ENCODE measurements at places on chromosomes 2 and 18.

DNA sequence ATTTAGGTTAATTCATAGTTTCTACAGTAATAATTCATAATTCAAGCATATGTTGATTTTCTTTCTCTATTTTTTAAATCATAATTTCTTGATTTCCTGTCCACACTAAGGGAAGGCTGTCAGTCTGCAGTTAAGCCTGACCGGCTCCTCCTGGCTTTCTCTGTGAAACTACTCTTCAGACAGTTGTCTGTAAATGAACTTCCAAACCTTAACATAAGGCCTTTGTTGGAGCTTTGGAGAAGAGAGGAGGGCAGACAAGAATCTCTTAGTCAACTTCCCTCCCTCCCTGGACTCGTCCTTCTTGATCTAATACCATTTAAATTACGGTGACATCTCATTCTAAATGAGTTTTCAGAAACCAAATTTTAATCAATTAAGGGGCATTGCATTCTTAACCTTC is 404.1 kb upstream of the ST6GAL2 start:
- no peak for DNase-seq

GRCh38 chr18:80223581-80224148 is 23.6 kb downstream of the PARD6G start:
- DNase-seq: no peak

GRCh38 chr2:105399207-105399861 is 483 bp upstream of the FHL2 start:
- DNase-seq: no peak

DNA sequence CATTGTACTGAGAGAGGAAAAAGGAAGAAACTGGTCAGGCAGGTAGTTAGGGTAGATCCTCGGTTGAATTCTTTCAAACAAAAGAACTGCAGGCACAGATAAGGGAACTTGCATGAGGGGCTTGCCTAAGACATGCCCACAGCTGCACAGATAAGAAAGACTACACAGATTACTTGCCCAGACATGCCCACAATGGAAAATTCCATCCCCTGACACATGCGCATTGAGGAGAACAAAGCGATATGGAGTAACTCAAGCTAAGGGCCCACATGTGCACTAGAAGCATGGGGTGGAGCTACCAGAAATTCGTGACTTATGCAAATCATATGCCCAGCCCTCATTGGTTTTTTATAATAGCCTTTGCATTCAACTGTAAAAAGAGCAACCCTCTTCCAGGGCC is 181.3 kb upstream of the ZNF521 start:
- no peak for DNase-seq

GRCh38 chr2:221844212-221845020 is 272.3 kb upstream of the EPHA4 start:
- no peak for DNase-seq

GRCh38 chr18:13137670-13138419 is 80.7 kb upstream of the LDLRAD4 start:
- DNase-seq: peak; percentile 90

- no peak for DNase-seq
These were observed 119.9 kb upstream of the HS6ST1 start for GRCh38 chr2:128438586-128438985.

GRCh38 chr18:31977270-31977872 is 34.4 kb upstream of the TRAPPC8 start:
- peak; percentile 61 for DNase-seq

DNA sequence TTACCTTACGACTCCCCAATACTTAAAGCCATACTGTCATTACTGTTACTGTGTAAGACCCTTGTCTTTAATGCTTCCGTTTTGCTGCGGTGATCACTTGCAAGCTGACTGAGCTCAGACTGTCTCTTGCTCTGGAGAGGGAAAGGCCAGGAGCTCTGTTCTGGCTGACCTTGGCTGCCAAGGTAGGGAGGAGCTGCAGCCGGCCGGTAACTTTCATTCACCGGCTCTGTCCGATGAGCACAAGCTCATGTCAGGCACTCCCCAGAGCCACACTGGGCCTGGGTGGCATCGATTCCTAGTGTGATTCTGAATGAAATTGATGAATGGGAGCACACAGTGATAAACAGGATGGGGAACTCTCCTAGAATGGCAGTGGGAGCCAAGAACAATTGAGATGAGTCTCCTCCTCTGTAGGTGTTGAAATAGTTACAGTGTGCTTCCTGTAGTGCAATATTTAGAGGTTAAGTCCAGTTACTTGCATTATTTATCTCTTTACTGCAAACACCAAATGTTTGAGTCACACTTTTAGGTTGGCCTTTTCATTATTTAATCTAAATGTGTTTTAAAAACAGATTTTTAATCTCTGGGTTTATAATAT is 100.9 kb downstream of the ATP9B start:
- no peak for DNase-seq

DNA sequence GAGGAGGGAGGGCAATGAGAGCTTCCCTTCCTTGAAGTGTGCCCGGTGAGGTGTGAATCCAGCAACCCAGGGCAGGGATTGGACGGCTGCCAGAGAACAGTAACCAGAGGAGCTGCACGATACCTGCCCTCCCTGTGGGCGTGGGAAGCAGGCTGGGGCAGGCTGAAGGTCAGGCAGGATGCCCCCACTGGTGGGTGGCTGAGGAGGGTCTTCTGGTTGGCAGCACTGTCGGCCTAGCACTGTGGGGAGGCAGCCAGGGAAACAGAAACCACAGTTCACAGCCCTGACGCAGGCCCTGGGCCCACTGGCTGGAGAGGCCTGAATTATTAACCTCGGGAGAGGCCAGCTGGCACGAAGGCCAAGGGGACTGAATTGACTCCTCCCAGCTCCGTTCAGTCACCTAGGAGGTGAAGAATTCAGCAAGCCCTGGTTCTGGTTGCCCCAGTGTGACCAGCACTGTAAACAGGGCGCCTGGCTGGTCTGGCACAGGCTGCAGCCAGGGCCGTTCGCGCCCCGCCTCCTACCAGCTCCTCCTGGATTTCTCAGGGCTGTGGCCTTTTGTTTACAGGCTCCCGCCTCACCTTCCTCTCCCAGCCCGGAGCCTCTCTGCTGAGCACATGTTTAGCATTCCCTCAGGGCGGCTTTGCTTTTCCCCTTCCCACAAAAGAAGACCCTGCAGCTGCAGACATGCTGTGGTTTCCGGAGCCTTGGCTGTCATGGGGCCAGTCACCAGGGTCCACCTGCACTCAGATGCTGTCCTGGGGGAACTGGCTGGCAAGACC is 97.8 kb downstream of the B3GNT2 start:
- peak; percentile 77 for DNase-seq

GRCh38 chr2:43509886-43510285 is 86.0 kb downstream of the THADA start:
- no peak for DNase-seq

GRCh38 chr2:95025406-95026319 is at the start of gene MAL:
Gene MAL, plus strand, starts transcription at chr2:95025708. Its CDS starts 85 bp downstream, at chr2:95025793.
- no peak for DNase-seq

GRCh38 chr2:238061315-238062202 is 758 bp downstream of the SCLY start:
- DNase-seq: peak; percentile 19

- no peak for DNase-seq
These were observed 1160.1 kb downstream of the RPIA start for GRCh38 chr2:89851583-89851905.
